ENCODE measurements at places on chromosomes 2 and 18.

DNA sequence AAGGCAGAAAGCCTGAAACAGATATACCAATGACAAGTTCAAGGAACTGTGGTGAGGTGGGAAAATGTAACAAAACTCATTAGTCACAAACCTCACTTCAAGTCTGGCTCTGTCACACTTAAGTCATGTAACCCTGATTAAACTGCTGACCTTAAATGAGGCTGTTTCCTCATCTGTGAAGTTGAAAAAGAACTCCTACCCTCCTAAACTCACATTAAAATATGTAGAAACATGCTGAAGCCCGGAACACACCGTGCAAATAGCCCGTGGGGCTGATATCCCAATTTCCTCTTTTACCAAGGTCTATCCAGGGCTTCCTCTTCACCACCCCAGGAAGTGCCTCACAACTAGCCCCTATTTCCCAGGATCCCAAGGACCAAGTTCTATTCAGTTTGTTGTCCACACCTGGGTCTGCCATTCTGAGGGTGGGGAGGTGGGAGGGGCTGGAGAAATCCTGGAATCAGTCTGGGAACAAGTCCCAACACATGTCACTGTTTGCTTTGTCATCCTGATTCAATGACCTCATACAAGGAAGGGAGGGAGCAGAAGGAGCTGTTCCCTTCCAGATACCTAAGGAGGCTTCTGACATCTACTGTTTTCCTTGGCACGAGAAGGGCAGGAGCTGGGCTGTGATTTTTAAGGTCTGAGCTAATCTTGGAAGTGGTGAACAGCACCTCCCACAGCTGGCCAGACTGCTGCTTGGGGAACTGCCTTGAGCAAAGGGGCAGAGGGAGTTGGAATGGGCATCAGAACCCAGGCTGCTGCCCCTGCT lies 42.3 kb downstream of the SLC4A1AP start:
- DNase-seq = peak; percentile 86

DNA sequence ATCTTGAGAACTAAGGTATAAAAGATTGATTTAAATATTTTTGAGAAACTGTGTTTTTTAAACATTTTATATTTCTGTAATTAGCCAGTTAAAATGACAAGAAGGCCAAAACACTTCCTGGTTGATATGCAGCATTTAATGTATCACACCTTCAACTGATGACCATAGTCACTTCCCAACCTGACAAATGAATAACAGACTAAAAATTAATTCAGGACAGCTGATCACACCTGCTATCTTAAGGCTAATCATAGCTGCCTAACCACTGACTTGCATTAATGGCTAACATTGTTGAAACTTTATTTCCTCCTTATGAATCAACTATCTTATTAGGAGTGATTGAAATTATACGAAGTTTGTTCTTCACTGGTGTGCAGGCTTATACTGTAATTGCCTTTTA lies 125.8 kb upstream of the MSTN start:
- no peak for DNase-seq

- DNase-seq = no peak
Observed at GRCh38 chr2:158912112-158912511, 56.3 kb upstream of the TANC1 start.

DNA sequence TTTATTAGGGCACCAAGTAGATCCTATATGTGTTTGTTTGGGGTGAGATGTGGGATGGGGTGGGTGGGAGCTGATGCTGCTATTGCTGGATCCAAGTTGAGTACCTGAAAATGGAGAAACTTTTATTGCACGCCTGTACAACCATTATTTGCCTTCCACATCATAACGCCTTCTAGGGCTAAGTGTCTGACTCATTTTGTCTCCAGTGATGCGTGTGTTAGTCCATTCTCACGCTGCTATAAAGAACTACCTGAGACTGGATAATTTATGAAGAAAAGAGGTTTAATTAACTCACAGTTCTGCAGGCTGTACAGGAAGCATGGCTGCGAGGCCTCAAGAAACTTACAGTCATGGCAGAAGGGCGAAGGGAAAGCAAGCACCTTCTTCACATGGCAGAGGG lies 58.2 kb downstream of the KDM3A start:
- no peak for DNase-seq

- DNase-seq = no peak
Observed at GRCh38 chr2:225773148-225773547, 373.6 kb downstream of the NYAP2 start.

- DNase-seq = no peak
Observed at GRCh38 chr2:95074663-95075439, 46.8 kb downstream of the MRPS5 start.
